Spinal cord (tissue), 10 donors: ENCODE measurements at places on chromosomes 6 and 20.

- DNase-seq = no peak
Measured at GRCh38 chr20:62887860-62888239, 26.2 kb upstream of the TCFL5 start.

GRCh38 chr20:52402950-52403349, 211.4 kb upstream of the ZFP64 start:
- DNase-seq = no peak

DNA sequence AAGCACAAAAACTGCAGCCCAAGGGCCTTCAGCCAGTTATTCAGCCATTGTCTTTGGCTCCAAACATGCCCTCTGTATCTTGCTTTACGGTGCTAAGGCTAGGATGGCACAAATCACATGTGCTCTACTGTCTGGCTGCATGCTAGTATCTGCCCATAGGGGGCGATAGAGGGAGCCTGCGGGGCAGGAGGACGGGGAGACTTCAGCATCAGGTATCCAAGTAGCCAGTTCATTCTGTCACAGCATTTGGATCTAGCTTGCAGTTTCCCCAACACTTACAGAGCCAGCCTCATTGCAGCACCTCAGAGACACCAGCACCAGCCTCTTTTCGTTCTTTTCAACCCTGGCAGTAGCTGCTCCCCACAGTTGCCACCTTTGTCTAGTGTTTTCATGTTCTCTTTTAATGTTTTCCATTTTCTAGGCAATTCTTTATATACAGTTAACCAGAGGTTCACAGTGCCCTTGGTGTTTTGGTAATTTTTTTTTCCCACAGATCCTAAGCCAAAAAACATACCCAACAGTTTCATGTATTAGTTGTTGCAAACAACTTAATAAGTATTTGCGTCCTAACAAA, 705.9 kb downstream of the PTPRT start:
- no peak for DNase-seq

GRCh38 chr6:27800731-27801373, 111.3 kb downstream of the OR2B2 start:
- no peak for DNase-seq

GRCh38 chr6:37936906-37937305, 117.4 kb downstream of the ZFAND3 start:
- no peak for DNase-seq

- peak; percentile 13 for DNase-seq
Measured at GRCh38 chr6:100001915-100002388, 7.9 kb upstream of the MCHR2 start.

DNA sequence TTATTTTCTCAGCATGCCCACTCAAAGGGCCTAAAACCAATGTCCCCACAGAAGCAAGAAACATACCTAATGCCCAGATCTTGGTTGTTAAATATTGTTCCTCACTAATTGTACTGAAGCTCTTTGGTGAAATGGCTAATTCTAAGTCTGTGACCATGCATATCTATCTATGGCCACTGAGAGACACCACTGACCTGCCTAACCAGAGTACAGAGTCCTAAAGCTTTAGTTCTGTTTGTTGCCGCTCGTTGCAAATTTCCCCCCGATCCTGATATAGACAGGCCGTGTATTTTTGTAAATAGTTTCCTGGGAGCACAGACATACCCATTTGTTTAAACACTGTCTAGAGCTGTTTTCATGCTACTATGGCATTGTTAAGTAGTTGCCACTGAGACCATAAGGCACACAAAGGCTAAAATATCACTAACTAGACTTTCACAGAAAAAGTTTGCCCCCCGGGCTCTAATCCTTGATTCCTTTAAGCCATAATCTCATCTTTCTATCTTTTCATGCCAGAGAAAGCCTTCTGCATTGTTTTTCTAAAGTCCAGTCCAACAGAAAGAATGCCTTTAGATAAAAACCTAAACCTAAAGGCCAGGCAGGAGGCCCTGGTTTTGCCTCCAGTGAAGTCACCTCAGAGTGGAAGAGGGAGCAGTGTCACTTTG, 48.7 kb downstream of the DNAAF9 start:
- peak; percentile 9 for DNase-seq

GRCh38 chr6:81380718-81381338, 371.7 kb downstream of the TENT5A start:
- no peak for DNase-seq

DNA sequence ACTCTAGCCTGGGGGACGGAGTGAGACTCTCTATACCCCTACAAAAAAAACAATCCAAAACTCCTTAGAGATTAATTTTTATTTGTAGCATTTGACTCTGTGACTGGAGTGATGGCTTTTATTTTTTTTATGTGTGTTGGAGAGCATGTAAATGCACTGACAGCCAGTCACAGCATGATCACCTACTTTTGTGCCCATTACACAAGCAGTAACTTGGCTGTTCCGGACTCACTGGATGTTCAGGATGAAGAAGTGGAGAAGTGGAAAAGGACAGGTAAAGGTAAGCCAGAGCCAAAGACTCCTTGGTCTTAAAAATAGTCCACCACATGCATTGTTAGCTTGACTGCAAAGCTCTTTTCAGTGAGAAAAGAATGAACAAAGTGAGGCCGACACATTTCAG, 222.6 kb downstream of the FOXC1 start:
- DNase-seq = no peak

DNA sequence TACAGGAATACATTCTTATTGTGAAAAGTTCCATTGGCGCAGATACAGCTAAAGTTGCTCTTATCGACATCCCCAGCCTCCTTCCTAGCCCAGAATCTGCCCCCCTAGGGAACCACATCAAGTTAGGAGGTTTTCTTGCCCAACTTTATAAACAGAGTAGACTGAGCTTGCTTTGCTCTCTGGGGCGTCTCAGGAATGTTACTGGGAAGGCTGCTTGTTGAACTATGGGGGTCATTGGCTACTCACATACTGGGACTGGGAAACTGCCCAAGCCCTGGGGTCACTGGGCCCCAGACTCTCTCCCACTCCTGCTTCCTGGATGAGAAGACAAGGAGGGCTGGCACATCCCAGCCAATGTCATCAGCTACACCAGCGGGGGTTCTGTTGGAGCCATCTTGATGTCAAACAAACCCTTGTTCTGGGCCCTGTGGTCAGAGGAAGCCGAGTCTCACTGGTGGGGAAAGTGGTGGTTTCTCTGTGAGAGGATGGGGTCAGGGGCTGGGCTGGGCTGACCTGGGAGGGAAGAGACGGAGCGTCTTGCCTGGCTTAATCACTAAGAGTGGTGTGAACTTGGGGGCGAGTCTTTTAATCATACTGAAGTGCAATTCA, 26.0 kb downstream of the BPIFB4 start:
- DNase-seq = no peak

- no peak for DNase-seq
Measured at GRCh38 chr6:131635384-131636340, 1.4 kb upstream of the ENPP3 start.

DNA sequence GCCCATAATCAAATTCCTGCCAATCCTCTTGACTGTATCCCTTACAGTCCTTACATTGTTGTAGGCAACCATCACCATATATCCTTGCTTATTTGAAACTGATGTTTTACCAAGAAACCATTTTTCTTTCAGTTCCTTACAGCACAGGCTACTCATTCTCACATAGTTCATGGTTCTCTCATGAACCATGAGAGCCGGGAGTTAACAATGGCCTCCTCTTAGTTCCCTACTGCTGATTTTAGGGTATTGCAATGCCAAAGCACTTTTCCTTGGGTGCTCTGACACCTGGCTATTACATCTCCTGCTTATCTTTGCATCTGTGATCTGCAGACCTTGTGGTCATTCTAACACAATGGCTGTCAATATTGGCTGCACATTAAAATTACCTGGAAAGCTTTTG, 133.4 kb downstream of the MYB start:
- DNase-seq = no peak

DNA sequence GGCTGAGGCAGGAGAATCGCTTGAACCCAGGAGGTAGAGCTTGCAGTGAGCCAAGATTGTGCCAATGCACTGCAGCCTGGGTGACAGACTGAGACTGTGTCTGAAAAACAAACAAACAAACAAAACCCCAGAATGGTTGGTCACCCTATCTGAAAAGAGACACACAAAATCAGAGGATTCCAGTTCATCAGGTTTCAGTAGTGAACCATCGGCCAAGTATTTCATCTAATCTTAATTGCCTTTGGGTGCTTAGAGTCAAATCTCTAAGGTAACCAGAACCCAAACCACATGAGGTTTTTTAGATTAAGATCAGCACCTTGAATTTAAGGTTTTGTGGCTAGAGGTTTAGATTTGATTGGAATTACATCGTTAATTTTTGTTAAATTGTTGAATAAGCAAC, 8.3 kb upstream of the ZBTB2 start:
- no peak for DNase-seq

GRCh38 chr6:8085053-8085511, 17.3 kb downstream of the EEF1E1 start:
- no peak for DNase-seq

- no peak for DNase-seq
Measured at GRCh38 chr6:84526631-84527030, 237.8 kb downstream of the TBX18 start.
